ENCODE measurements at places on chromosomes 3 and 15.

GRCh38 chr15:51864408-51865056 lies 35.1 kb downstream of the TMOD3 start:
- DNase-seq, result no peak

DNA sequence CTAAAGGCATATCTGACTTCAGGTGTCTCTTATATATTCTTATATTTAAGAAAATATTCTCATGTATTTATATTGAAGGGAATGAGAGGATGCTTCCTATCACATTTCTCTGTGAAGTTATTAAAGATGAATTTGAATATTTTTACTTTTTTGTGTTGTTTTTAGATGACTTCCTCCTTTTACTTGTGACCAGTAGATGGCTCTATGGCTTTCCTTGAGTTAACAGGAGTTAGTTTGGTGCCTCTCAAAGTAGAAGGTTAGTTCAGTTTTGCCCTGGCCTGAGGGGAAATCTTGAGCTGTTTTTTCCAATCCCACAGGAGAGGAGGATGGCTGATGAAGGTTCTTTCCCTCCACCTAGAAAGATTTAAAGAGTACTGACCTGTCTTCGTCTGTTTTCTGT lies 80.7 kb downstream of the SQOR start:
- no peak for DNase-seq

- DNase-seq, result peak; percentile 2
These were observed 112.9 kb downstream of the CNTN4 start for GRCh38 chr3:2211568-2211967.

DNA sequence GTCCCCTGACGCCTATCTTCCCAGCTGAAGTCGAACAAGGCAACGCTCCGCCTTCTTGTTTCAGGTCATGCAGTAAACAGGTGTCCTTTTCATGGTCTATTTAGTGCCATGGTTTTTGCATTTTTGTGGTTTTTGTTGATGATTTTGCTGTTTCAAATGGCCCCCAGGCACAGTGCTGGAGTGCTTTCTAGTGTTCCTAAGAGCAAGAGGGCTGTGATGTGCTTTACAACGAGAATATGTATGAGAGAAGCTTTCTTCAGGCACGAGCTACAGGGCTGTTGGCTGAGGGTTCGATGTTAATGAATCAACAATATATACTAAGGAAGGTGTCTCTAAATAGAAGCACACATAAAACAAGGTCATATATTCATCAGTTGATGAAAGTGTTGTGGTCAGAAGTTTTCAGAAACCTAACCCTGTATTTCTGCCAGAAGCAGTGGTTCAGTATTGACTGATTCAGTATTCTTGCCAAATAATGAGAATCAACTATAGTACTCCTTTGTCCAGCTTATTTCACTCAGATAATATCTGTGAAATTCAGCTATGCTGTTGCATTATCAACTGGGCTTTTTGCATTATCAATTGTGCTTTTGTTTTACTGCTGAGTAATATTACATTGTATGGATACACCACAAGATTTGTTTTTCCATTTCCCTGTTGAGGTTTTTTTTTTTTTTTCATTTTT lies 18.5 kb downstream of the LIMD1 start:
- peak; percentile 36 for DNase-seq

GRCh38 chr15:98203872-98204660 lies 243.6 kb downstream of the ARRDC4 start:
- DNase-seq, result no peak

- peak; percentile 32 for DNase-seq
These were observed 51.8 kb upstream of the NEDD4 start for GRCh38 chr15:56045068-56045748.
